ENCODE measurements at places on chromosomes 1 and 21. TPM values are rescaled to one million over a fixed set of nuclear protein-coding genes. Genes with fewer than 3 reads are reported as not detected.

DNA sequence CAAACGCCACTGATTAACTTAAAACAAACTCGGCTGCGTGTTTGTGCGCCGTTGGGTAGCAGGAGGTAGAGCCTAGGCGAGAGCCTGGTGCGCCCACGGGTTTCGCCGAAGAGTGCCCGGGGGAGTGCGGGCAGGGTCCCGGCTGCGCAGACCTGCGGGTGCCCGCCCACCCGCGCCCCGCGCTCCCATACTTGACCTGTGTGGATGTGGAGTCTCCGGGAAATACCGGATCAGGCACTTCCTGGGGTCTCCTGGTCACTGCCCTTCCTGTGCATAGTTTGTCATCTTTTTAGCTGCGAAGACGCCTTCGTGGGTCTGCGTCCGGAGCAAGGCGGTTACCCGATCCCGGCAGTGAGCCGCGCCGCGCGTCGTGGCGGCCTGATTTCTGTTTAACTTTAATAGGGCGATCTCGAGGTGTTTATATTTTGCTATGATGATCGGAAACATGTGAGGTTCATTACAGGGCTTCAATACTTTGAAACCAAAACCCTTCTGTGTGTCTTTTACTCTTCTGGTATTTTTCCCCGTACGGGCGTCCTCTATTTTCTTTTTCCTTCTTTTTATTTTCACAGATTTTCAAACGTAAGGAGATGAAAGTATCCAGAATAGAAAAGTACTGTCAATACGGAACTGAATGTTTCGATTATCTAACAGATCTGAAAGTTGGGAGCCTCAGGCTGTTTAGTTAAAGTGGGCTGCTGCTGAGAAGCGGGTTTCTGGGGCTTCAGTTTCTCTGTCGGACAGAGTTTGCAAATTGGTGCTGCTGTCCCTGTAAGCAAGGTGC, 15.2 kb downstream of the NR5A2 start:
- DNase-seq: no peak
- H3K27me3 ChIP-seq: peaks cover 87% of the 10 kb centered on the region
- peak overlapping the region; percentile 47 for H3K4me3 ChIP-seq
- H3K27ac ChIP-seq: peak overlapping the region; percentile 56
- H3K4me1 ChIP-seq: peaks cover 23% of the 10 kb centered on the region

DNA sequence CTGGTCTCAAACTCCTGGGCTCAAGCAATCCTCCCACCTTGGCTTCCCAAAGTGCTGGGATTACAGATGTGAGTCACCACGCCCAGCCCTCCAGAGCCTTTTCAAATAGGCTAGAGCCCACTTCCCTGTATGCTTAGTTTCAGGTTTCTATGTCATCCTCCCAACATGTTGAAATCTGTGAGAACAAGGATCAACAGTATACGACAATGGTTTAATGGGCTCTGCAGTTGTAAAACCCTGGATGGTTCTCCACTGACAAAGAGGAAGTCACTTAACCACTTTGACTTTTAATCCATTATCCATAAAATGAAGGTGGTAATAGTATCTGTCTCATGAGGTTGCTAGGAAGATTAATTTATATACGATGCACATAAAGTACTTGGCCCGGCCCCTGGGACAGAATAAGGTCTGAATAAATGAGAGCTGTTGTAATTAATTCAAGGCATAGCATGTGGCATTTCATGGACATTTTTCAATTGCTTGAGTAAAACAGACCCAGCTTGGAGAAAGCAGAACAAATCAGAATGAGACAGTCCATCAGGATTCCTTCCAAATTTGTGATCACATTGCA, 113.9 kb upstream of the ZNF648 start:
- no peaks in the 10 kb centered on the region for H3K36me3 ChIP-seq
- H3K27ac ChIP-seq: peak overlapping the region; percentile 73
- H3K4me1 ChIP-seq: peaks cover 28% of the 10 kb centered on the region

GRCh38 chr1:80085067-80085466, 1078.5 kb upstream of the ADGRL4 start:
- no peak overlapping the region for H3K27ac ChIP-seq
- no peaks in the 10 kb centered on the region for H3K36me3 ChIP-seq
- H3K27me3 ChIP-seq: no peaks in the 10 kb centered on the region
- no peaks in the 10 kb centered on the region for H3K4me1 ChIP-seq
- no peak overlapping the region for H3K4me3 ChIP-seq
- DNase-seq: no peak

- H3K36me3 ChIP-seq: no peaks in the 10 kb centered on the region
- H3K4me3 ChIP-seq: no peak overlapping the region
- H3K4me1 ChIP-seq: no peaks in the 10 kb centered on the region
These were observed 345.3 kb upstream of the ADGRL2 start for GRCh38 chr1:81455481-81455880.

DNA sequence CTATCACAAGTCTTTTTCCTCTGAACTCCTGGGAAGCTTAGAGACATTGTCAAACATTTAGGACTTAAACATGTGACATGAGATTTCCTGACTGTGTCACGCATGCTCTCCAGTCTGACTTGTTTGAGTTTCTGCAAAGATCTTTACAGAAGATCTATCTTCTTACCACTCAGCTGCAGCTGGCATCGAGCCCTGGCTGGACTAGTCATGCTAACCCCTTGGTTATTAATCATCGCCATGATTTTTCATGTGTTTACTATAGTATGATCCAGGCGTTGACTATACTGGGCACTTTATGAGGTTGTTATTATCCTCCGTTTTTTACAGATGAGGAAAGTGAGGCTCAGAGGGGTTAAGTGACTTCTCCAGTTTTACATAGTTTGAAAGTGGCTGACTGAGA, 18.1 kb upstream of the IRF2BP2 start:
- H3K4me3 ChIP-seq: no peak overlapping the region
- peaks cover 21% of the 10 kb centered on the region for H3K4me1 ChIP-seq
- no peaks in the 10 kb centered on the region for H3K36me3 ChIP-seq
- H3K27me3 ChIP-seq: no peaks in the 10 kb centered on the region
- no peak for DNase-seq
- H3K27ac ChIP-seq: peak overlapping the region; percentile 71

DNA sequence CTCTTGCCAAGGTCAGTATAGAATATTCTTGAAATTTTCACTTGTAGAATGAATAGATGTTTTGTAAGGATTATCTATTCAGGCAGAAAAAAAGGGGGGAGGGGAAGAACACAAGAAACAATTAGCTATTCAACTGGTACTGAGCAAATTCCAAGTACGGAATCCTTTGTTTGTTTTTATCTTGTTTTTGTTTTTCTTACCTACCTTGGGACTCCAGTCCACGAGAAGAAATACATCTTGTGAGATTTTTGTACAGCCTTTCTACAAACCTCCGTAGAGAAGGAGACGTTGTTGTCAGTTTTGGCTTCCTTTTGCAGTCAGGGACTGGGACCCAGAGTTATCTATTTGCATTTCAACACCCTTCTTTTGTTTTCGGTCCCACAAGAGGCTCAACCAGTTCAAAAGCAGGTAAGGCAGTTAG, 36.0 kb downstream of the ZNF281 start:
- no peak for DNase-seq
- no peaks in the 10 kb centered on the region for H3K4me1 ChIP-seq
- no peak overlapping the region for H3K4me3 ChIP-seq
- no peak overlapping the region for H3K27ac ChIP-seq
- no peaks in the 10 kb centered on the region for H3K27me3 ChIP-seq

Gene LCE1E
- not detected for total RNA-seq

Gene PPM1J
- total RNA-seq: 4.6 TPM

Gene OR2L8
- not detected for total RNA-seq

Measured in gastrocnemius medialis (tissue), 4 donors.